ENCODE measurements at places on chromosomes 5 and 9.
A peak's percentile ranks its signal among the peaks of the same experiment; 100 is the strongest.

DNA sequence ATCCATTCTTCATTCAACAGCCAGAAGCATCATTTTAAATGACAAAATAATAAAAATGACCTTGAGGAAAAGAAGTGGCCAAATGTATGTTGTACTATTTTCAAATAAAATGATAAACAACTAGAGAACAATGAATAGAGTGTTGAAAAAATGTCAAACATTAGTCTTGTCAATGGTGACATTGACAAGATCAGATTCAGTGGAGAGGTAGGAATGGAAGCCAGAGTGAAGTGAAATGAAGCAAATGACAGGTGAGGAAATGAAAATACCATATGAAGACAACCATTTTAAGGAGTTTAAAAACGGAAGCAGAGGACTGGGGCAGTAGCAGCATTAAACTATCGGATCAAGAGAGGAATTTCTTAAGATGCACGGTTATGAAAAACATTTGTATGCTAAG is 38.2 kb upstream of the COX7C start:
- DNase-seq = no peak

DNA sequence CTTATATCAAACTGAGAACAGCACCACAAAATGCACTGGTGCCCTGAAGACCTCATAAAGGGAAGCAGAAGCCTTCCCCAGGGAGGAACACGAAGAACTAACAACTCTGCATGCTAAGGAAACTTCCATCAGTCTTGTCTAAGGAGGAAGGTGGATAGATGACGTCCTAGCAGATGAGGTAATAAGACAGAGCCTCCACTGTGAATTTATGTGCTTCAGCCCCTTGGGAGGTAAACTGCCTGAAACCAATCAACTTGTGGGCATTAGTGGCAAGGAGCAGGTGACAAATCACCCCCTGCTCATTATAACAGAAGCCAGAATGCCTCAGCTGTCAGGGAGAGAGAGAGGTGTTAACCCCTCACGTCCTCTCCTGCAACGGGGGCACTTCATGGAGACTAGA is 48.9 kb upstream of the SPIN1 start:
- DNase-seq = no peak

DNA sequence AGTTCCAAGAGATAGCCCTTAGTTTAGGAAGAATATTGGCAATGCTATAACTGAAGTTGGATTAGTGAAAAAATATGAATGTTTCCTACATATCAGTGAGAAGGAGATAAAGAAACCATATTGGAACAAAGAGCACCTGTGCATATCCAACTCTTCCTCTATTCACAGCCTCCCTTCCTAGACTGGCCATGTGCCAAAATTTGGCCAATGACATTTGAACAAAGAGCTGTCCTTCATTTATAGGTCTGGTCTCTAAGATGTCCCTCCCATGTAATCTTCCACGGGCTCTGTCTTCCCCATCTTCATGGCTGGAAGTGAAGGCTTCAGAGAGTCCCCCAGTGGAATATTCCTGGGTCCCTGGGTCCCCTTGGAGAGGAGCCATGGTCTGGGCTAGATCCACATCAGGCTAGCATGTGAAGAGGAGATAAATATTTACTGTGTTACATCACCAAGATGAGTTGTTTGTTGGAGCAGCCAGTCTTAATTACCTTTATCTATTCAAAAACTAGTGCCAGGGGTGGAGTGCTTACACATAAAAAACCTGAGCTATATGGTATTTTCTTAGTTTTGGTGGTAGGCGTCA is 190.0 kb upstream of the S1PR3 start:
- no peak for DNase-seq

GRCh38 chr5:56039985-56040384 is 45.2 kb upstream of the IL6ST start:
- no peak for DNase-seq

- no peak for DNase-seq
These were observed 58.1 kb downstream of the STARD4 start for GRCh38 chr5:111454198-111454622.

GRCh38 chr5:140633021-140633471 is at the start of gene CD14:
CD14 (minus strand) TSS chr5:140633175; CDS start chr5:140633071, 104 bp downstream.
- no peak for DNase-seq

DNA sequence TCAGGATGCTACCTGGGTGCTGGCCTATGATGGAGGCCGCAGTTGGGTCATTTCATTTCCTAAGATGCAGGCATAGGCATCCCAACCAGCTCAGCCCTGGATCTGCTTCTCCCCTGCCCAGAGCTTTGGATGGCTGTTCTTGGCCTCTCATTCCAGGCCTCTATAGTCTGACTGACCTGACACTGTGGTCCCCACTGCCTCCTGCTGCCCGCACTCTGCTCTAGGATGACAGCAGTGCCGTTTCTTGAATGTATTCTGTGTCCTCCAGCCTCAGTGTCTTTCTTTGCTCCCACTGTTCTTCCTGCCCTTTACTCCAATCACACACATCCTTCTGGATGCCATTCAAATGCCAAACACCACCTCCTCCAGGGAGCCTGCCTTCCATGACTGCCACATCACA is 235.7 kb downstream of the HSPA4 start:
- peak; percentile 6 for DNase-seq

- no peak for DNase-seq
These were observed 137.3 kb upstream of the ANKH start for GRCh38 chr5:15008921-15009320.

DNA sequence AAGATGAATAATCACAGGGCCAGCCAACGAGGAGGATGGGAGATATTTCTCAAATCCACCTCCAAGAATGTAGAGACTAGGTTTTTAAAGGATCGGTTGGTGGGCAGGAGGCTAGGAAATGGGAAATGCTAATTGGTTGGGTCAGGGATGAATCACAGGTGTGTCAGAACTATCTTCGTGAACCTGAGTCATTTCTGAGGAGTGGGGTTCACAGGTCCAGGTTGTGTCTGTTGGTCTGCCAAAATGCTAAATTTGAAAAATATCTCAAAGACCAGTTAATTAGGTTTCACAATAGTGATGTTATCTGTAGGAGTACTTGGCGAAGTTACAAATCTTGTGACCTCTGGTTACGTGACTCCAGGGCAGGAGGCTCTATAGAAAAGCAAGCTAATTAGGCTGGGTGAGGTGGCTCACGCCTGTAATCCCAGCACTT is 2.6 kb upstream of the PLAA start:
- no peak for DNase-seq

DNA sequence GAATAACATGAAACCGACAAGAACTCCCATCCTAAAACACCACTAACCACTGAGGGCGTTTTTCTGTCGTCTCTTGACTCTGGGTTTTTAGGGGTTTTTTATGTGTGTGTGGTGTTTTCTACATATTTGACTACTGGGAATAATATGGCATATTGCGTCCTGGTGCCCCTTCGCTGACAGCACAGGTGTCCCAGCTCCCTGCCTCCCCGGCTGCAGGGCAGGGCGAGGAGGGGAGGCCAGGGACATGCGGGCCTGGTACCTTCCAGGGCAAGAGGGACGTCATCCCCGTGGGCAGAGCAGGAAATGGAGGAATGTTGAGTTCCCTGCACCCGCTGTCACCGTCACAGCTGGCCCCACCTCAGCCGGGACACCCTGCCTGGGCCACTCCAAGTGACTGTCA is 34.8 kb downstream of the VAV2 start:
- no peak for DNase-seq

DNA sequence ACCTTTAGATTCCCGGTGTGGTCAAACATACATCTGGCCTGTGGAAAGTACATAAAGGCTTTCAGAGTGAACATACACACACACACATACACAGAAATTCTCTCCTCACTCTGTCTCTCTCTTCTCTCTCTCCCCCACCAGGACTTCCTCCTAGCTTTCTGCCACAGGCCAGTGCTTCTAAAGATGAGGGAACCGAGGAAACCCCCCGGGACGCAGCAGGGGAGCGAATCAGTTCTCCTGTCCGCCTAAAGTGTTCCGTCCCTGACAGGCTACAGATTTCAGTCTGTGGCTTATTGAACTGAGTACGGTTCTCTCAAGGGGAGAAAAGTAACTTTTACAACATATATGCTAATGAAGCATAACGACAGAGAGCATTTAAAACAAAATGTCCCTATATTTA is 75.8 kb downstream of the MED27 start:
- no peak for DNase-seq

All from stimulated activated CD4-positive, alpha-beta T cell treated with anti-CD3 and anti-CD28 coated beads, TNF-alpha, amount 100 ng/mL, for 24 hours (primary cell).